ENCODE measurements at places on chromosomes 11 and 22. TPM values are rescaled to one million over a fixed set of nuclear protein-coding genes. Genes with fewer than 3 reads are reported as not detected.
A peak's percentile ranks its signal among the peaks of the same experiment; 100 is the strongest.

DNA sequence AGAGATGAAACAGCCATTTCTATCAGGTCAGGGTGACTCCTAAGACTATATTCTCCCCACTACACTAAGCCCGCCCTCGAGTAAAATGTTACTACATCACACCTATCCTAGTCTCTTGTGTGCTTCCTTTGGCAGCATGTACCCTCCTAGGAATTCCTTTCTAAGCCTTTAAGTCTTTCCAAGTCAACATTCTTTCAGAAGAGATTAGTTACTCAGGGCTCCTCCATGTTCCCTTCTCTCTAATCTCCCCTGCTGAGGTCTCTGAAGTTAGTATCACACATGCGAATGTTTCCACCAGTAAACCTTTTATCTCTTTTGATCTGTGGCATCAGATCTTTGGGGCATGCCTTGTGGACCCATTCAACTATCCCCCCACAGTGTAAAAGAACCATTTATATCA is 873.7 kb upstream of the FAT3 start:
- DNase-seq: no peak

GRCh38 chr11:134069426-134070341 is 812 bp downstream of the JAM3 start:
- DNase-seq: peak; percentile 73

GRCh38 chr11:26344647-26345046 is 12.7 kb downstream of the ANO3 start:
- DNase-seq: no peak

GRCh38 chr11:129613071-129613470 is 202.6 kb upstream of the TMEM45B start:
- DNase-seq: no peak

GRCh38 chr11:22346282-22346681 is 8.1 kb downstream of the SLC17A6 start:
- DNase-seq: no peak

- DNase-seq: peak; percentile 20
These were observed 117.3 kb downstream of the KCNQ1OT1 start for GRCh38 chr11:2582351-2582945.

The TMEM151A gene
- 0.20 TPM for total RNA-seq

The SMTNL1 gene
- total RNA-seq: not detected
